ENCODE measurements at places on chromosomes 5 and 9. TPM values are rescaled to one million over a fixed set of nuclear protein-coding genes. Genes with fewer than 3 reads are reported as not detected.

Gene KCNV2
- not detected for polyA plus RNA-seq

Gene FGF10
- polyA plus RNA-seq, result 2.4 TPM

Gene LHFPL2
- polyA plus RNA-seq, result 10.5 TPM

Gene SPINK4
- polyA plus RNA-seq, result 659 TPM

Gene PRRC1
- polyA plus RNA-seq, result 46.3 TPM

Gene PALM2AKAP2
- polyA plus RNA-seq, result not detected

Gene C9orf43
- polyA plus RNA-seq, result 0.81 TPM

Gene DOCK8
- polyA plus RNA-seq, result 20.8 TPM

Gene PCDHB16
- 0.65 TPM for polyA plus RNA-seq

Gene CEMIP2
- polyA plus RNA-seq, result 30.0 TPM

Gene MYOZ3
- 0.45 TPM for polyA plus RNA-seq

Gene TMEM267
- polyA plus RNA-seq, result 12.3 TPM

Gene SARDH
- not detected for polyA plus RNA-seq

Gene FOXD4
- polyA plus RNA-seq, result not detected

Gene AGXT2
- polyA plus RNA-seq, result 0.31 TPM

Gene ZNF474
- polyA plus RNA-seq, result not detected

Gene SLC36A2
- polyA plus RNA-seq, result not detected

Gene DIPK1B
- 12.7 TPM for polyA plus RNA-seq

Gene TIMD4
- 0.43 TPM for polyA plus RNA-seq

Gene KCTD16
- polyA plus RNA-seq, result 1.8 TPM

Gene GFI1B
- polyA plus RNA-seq, result 1.4 TPM

Gene RABL6
- polyA plus RNA-seq, result 75.5 TPM

Gene RBM22
- 29.5 TPM for polyA plus RNA-seq

Gene CAMK2A
- polyA plus RNA-seq, result not detected

Gene HRCT1
- polyA plus RNA-seq, result 7.2 TPM

Gene LNPEP
- 1.1 TPM for polyA plus RNA-seq

Gene SEMA5A
- polyA plus RNA-seq, result 0.45 TPM

Gene TMEM252
- not detected for polyA plus RNA-seq

Gene MTRR
- 45.4 TPM for polyA plus RNA-seq

Gene EGFL7
- polyA plus RNA-seq, result 16.8 TPM

Gene SLC35D2
- polyA plus RNA-seq, result 81.8 TPM

Gene PDLIM4
- 5.9 TPM for polyA plus RNA-seq

Gene OGN
- 6.7 TPM for polyA plus RNA-seq

Gene PPP2R2B
- polyA plus RNA-seq, result 0.27 TPM

Gene CDC26
- 43.5 TPM for polyA plus RNA-seq

Gene SHISAL2B
- polyA plus RNA-seq, result 0.18 TPM

Gene CARD9
- 3.8 TPM for polyA plus RNA-seq

Gene TXN
- 291 TPM for polyA plus RNA-seq

Gene PRR16
- not detected for polyA plus RNA-seq

Gene HSPA4
- polyA plus RNA-seq, result 67.1 TPM

Gene C5
- polyA plus RNA-seq, result 8.7 TPM

Gene PTPN3
- 43.5 TPM for polyA plus RNA-seq

Gene RECK
- polyA plus RNA-seq, result 5.0 TPM

Gene F2RL1
- polyA plus RNA-seq, result 135 TPM

Gene TENT4A
- 10.0 TPM for polyA plus RNA-seq

Gene AIF1L
- 7.5 TPM for polyA plus RNA-seq

Gene FAM151B
- 0.73 TPM for polyA plus RNA-seq

Gene SPATA9
- polyA plus RNA-seq, result not detected

All from small intestine (tissue), 16 donors.